ENCODE measurements at places on chromosomes 1 and 21. TPM values are rescaled to one million over a fixed set of nuclear protein-coding genes. Genes with fewer than 3 reads are reported as not detected.

GRCh38 chr1:236123563-236123962 is 18.8 kb upstream of the GPR137B start:
- DNase-seq = no peak

- peak; percentile 92 for DNase-seq
Observed at GRCh38 chr1:203290261-203291089, 14.8 kb upstream of the BTG2 start.

- DNase-seq = no peak
Observed at GRCh38 chr21:16755061-16755460, 757.8 kb upstream of the CXADR start.

Gene MAP10
- total RNA-seq = 1.5 TPM

GRCh38 chr1:14842361-14842760 is 243.9 kb downstream of the KAZN start:
- no peak for DNase-seq

Gene RNF186
- total RNA-seq = not detected

DNA sequence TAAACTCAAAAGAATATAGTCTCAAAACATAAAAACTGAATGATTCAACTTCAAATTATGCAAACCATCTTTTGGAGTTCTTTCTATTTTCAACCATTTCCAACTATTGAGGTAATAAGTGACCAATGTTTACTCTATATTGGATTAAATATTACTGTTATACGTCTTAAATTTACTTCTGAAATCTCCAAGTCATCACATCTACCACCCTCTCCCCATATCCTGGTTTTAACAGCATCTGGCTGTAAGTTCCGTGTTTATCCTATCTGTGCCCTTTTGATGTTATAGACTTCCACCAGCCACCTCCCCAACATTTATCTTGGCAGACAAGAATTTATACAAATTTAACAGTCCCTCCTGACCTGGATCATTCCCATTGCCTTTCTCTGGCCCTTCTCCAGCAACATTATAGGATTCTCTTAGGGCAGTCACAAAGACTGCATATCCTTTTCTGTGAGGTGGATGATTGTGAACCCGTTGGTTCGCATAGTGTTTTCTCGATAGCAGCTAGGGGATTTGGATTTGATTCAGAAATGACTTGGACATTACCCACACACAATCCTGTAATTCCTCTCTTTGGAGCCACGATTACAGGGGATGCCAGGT is 313.4 kb upstream of the FMN2 start:
- no peak for DNase-seq

GRCh38 chr21:24486973-24487372 is 1120.3 kb downstream of the MRPL39 start:
- DNase-seq = no peak

GRCh38 chr1:33586106-33586505 is 113.7 kb downstream of the ZSCAN20 start:
- no peak for DNase-seq

GRCh38 chr1:56206391-56206790 is 373.0 kb downstream of the PLPP3 start:
- no peak for DNase-seq

DNA sequence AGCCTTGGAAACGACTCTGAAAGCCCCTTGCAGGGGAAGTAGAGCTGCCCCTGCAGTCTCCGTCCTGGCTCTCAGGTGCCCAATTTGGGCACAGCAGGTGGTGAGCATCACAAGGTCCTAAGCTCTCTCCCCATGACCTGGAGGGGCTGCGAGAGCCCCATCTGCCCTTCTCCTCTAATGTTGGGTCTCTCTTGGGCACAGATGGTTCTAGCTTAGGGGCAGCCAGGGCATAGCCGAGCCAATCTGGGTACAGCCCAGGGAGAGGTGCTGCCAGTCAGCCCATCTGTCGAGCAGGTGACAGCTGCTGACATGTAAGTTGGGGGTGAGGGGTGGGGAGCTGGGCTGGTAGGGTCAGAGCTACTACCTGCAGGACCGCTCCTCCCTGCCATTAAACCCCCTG is 50.7 kb downstream of the SYT2 start:
- no peak for DNase-seq

DNA sequence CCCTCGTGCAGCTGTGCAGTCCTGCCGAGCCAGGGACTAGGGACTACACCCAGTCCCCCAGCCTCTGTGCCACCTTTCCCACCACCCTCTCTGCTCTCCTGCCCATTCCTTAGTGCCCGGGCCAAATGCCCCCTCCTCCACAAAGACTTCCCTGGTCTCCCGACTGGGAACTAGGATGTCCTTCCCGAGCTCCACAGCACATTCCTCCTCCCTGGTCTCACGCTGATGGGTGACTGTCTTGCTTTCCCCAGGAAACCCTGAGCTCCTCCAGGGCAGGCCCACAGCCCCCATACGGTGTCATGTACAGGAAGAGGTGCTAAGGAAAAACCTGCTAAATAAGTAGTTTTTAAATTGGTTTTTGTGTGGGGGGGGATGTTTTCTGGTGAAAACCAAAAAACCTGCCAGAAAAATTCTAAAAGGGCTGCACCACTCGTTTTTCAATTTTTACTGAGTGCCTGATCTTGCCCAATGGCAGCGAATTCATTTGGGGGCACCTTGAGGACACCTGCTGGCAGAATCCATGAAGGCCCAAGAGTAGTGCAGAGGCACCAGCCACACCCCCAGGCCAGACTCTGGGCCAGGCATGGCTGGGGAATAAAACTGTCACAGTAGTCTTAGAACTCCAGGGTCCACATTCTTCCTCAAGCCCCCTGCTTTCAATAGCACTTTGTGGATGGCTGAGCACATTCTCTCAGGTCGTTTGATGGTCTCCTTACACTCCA is 50.4 kb downstream of the GLIS1 start:
- DNase-seq = peak; percentile 34

- no peak for DNase-seq
Observed at GRCh38 chr21:34788879-34789278, 120.1 kb downstream of the CLIC6 start.

DNA sequence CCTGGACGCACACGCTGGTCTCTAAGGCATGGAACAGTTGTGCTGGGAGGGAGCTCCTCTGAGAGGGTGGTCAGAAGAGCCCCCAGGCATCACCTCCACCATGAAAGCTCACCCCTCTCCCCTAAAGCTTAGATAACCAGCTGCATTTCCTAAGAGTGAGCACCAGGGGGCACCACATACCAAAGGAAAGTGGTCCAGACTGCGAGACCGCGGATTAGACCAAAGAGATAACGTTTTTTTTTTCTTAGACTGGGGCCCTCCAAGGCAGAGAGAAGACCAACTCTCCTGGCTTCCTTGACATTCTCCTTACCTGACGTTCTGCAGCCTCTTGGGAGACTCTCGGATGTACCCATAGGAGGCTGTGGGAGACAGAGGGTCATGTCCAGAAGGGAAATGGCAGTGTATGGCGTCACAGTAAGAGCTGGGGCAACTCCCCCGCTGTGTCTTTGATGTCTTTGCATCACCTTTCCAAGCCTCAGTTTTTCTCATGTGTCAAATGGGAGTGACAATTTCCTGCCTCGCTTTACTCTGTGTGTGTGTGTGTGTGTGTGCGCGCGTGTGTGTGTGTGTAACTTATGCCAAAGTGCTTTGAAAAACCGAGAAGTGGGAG is 12.3 kb upstream of the IFNLR1 start:
- DNase-seq = peak; percentile 57

Gene ZRANB2
- 78.4 TPM for total RNA-seq

- DNase-seq = no peak
Observed at GRCh38 chr1:219576931-219577730, 35.8 kb downstream of the ZC3H11B start.

DNA sequence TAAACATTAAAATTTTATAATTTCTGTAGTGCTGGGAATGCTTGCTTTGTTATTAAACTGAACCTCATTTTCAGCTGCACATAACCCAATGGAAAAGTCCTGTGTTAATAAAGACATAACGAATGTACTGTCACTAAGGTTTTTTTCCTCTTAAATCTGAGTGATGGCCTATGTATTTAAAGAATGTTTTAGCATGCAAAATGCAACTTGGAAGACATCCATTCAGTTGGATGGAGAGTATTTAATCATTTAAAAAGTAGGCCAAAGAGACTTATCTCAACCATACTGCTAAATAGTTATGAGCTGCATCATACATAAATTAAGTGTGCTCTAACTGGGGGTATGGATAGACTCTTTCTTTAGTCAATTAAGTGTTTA is 48.5 kb downstream of the RWDD3 start:
- DNase-seq = no peak

DNA sequence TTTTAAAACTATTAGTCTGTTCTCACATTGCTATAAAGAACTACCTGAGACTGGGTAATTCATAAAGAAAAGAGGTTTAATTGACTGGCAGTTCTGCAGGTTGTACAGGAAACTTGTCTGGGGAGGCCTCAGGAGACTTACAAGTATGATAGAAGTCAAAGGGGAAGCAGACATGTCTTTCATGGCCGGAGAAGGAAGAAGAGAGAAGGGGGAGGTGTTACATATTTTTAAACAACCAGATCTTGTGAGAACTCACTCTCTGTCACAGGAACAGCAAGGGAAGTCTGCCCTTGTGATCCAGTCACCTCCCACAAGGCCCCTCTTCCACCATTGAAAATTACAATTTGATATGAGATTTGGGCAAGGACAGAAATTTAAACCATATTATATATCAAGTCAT is 55.9 kb downstream of the CLIC4 start:
- no peak for DNase-seq

GRCh38 chr1:81114191-81114590 is 686.5 kb upstream of the ADGRL2 start:
- DNase-seq = no peak

DNA sequence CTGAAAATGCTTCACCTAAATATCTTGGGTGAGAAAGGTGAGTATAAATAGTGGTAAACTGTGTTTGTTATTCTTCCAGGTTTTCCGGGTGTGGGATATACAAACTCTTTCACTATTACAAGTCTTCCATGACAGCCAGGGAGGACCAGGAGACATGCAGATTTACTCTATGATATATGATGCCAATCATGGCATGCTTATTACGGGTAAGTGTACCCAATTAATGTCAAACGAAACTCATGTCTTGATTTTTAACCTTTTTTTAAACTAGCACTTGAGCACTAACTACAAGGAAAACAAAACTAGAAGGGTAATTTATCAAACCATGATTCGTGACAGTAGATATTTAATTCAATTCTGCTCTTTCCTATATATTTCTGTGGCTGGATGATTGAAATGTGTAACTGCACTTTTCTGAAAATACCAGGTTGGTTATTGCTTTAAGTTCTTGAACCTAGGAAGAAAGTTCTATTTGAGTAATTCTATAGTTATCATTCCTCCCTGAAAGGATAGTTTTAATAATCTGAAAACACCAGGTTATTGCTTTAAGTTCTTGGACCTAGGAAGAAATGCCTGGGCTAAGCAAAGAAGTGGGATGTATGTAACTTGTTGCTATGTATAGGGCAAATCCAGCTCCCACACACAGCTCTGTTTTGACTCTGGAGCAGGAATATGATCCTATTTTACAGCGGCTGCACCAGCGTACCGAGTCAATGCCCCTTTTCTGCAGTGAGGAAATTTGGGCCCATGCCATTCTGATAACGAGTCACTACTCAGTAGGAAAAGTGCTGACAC is 86.4 kb downstream of the WDR64 start:
- DNase-seq = no peak

GRCh38 chr1:228037401-228038386 is 30.9 kb downstream of the WNT3A start:
- peak; percentile 62 for DNase-seq

DNA sequence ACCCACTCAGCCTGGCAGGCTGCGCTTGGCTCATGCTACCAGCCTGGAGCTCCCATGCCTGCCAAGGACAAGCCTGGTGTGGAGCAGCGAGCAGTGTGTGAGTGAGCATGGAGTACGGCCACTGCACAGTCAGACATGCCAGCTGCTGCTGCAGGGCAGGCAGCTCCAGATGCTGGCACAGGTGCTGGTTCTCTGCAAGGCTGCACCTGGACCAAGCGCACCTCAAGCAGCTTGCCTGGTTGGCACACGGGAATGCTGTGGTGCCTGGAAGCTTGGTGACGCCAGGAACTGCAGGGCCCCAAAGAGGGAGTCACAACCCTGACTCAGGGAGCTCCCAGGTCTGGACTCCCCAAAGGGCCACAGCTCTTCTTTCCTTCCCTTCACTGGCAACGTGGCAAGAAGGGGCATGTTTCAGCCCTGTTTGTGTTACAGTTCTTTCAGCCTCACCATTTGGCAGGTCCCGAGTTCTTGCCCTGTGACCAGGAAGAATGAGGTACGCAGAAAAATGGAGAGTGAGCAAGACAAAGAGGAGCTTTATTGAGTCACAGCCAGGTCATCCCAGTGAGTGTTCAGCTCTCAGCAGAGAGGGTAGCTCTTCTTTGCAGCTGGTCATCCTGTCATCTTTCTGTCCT is 26.1 kb downstream of the ACOT7 start:
- DNase-seq = no peak

GRCh38 chr21:41488080-41488479 is 19.9 kb downstream of the TMPRSS2 start:
- DNase-seq = no peak

DNA sequence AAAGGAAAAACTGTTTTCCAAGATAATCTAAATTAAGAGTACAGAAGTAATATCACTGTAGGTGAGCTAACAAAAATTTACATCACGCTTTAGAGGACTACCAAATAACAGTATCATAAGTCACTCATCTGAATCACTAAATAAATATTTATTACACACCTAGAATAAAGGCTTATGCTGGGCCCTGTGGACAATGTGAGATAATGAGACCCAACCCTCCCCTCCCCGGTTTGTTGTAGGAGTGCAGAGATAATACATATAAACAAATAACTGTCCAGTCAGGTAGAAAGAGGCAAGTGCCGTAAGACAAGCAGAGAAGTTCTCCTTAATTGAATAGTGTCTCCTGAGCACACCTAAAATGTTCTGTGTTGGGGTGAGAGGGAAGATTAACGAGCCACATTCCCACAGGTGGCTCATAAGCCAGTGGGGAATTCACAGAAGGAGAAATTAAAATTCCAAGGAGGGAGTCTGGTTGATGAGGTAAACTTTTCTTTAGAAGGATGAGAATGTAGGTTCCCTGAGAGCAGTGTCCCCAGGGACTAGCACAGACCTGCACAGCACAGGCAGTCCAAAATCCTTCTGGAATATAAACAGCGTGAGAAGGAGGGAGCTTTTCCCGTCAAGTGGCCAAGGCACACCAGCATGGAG is 241.4 kb downstream of the NFIA start:
- DNase-seq = no peak

GRCh38 chr1:183270541-183271141 is 84.6 kb downstream of the LAMC2 start:
- DNase-seq = no peak

GRCh38 chr1:12087797-12088314 is 24.8 kb downstream of the TNFRSF8 start:
- DNase-seq = no peak

GRCh38 chr1:8120693-8121260 is 94.7 kb upstream of the ERRFI1 start:
- DNase-seq = peak; percentile 69

Data from Calu3 (cell line).